Amniotic stem cell (primary cell): ENCODE measurements at places on chromosomes 12 and 14.

DNA sequence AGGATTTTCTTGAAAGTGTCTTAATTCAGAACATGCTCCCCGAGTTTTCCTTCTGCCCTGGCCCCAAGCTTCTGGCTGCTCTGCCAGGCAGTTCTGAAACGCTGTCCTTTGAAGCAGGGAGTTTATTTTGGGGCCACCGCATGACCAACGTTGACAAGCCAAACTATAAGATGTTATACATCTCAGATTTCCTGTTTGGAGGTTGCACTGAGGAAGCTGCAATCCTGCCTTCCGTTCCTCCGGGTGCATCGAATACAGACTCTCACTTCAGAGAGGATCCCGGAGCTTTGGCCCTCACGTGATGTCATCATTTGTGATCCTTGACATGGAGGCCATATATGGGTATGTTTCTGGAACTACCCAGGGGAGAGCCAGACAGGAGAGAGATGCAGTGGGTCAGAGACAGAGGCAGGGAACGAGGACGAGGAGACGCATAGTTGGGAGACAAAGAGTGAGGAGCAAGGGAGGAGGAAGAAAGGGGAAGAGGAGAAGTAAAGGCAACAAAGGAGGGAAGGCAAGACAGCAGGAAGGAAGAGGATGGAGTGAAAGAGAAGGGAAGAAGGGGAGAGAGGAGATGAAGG is at the start of gene ASB2:
Gene ASB2 (minus strand): TSS at position 94 of the 581 bp plus-strand sequence. CDS start 12,031 bp downstream, outside the sequence.
- no peak for DNase-seq

- DNase-seq = peak; percentile 16
Measured at GRCh38 chr12:110501399-110501751, 536 bp downstream of the VPS29 start.

GRCh38 chr12:42237052-42237852 is 796 bp downstream of the YAF2 start:
- peak; percentile 60 for DNase-seq

GRCh38 chr12:56454557-56454956 is at the start of gene MIP:
Gene MIP, minus strand, starts transcription at chr12:56454657. Its CDS starts 44 bp downstream, at chr12:56454613.
- DNase-seq = no peak

GRCh38 chr12:24605916-24606315 is 343.0 kb downstream of the BCAT1 start:
- no peak for DNase-seq

DNA sequence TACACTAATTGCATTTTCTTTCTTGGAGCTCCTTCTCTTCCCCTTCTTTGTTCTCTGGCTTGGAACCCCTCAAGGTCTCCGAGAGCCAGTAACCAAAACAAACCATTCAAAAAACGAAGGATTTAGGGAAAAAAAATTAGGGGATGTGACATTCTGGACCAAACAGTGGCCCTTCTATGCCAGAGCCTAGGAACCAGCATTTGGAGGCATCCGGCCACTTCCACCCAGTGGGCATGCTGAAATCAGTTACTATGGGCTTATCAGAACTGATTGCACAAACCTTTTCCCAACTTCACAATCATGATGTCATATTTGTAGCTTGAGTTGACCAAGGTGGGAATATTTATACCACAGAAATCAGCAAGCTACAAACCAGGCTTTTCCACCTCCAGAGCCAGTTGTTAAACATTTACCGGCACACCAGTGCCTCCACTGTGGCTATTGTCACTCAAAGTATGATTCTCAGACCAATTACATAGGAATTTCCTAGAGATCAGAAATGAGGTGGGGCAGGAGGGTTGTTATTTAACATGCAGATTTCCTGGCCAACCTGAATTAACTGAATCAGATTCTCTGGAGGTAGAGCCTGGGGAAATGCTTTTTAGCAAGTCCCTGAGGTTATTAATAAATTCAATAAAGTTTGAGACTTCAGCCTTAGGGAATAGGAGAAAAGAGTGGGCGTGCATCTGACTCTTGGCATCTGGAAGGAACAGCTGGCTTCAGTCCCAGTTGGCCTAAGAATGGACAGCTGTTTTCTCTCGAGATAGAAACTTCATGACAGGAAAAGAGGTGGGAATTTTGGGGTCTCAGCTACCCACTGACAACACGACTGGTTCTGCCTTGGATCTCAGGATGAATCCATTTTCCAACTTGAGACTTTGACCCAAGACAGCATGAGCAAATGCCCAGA is 273.9 kb downstream of the ZFP36L1 start:
- no peak for DNase-seq

GRCh38 chr14:74980731-74981461 is 21.8 kb upstream of the EIF2B2 start:
- no peak for DNase-seq

DNA sequence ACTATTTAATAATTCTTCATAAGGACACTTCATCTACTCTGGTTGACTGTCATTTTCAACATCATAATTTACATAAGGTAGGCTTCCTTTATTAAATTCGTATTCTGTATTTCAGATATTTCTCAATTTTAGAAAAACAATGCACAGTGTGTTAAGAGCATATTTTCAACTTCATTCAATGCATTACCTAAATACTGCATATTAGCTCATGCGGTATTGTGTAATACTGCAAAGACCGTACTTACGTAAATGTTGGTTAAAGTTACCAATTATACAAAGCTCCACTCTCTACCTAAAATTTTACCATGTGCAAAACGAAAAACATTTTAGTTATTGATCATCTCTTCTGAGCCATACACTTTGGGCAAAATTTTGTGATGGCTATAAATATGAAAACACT is 62.8 kb downstream of the EXOC5 start:
- no peak for DNase-seq

GRCh38 chr12:113880326-113880725 is 85.8 kb downstream of the RBM19 start:
- no peak for DNase-seq

DNA sequence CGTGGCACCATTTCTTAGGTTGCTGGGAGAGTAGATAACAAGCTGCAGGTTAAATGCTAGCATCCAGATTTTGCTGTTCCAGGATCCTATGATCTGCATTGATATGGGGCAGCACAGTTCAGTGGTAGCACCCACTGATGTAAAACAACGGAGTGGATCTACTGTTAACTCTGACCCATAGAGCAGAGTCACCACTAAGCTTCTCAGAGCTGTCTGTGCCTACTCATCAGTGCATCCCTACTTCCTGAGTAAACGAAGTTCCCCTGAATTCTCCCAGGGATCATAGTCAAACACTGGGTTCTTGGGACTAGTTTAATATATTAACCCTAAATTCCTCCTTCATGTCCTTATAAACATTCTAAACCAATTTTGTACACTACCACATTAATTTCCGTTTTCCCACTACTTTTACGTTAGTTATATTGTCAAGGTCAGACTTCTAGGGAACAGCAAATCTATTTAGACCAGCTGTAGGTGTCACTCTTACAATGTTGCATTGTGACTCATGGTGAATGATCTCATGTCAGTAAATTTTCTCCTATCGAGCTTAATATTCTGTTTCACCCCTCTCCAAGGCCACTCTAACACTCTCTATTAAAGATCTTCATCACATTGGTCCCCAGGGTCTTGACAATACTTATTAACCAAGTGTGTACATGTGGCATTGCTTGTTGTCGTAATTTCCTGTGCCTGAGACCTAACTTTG is 10.3 kb downstream of the RERGL start:
- no peak for DNase-seq

- DNase-seq = no peak
Measured at GRCh38 chr14:50371546-50371945, 25.1 kb downstream of the CDKL1 start.

DNA sequence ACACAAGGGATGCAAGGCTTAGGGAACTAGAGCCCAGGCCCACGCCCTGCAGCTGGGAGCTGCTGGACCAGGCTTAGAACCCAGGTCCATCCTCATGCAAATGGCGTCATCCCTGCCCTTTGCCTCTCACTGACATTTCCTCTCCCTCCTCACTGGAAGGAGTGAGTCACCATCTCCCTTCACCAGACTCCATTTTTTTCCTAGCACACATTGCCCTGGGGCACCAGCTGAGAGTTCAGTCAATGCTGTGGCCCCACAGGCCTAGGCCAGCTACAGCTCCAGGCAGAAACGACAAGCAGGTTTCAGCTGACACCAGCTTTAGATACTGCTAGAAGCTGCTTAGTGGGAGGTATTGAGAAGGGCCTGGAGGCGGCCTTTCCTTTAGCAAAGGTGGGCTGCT is 98.9 kb downstream of the RIMBP2 start:
- no peak for DNase-seq

GRCh38 chr12:76542908-76543307 is 16.7 kb downstream of the OSBPL8 start:
- DNase-seq = no peak

- DNase-seq = no peak
Measured at GRCh38 chr12:90745211-90745610, 209.8 kb downstream of the CCER1 start.

DNA sequence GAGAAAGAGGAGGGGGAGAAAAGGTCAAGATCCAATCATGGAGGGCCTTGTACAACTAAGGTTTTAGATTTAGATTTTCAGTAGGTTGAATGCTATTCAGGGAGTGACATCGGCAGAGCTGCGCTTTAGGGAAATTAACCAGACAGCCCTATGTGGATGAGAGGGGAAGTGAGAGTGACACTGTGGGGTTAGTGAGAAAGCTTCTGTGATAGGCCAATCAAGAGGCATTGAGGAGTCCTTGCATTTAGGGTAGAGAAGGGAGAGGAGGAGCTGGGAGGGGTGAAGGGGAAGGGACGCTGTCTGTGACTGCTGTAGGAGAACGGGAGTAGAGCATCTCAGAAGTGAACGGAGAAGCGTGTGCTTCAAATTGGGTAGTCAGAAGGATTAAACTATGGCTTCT is 3.4 kb downstream of the HSD17B6 start:
- no peak for DNase-seq

- no peak for DNase-seq
Measured at GRCh38 chr12:69102856-69103255, 136.5 kb upstream of the CPSF6 start.

- no peak for DNase-seq
Measured at GRCh38 chr12:1810201-1810930, 10.0 kb upstream of the LRTM2 start.

GRCh38 chr14:58104808-58105207 is 47.2 kb downstream of the ARMH4 start:
- no peak for DNase-seq

- DNase-seq = no peak
Measured at GRCh38 chr14:101907619-101908018, 56.8 kb upstream of the DYNC1H1 start.

DNA sequence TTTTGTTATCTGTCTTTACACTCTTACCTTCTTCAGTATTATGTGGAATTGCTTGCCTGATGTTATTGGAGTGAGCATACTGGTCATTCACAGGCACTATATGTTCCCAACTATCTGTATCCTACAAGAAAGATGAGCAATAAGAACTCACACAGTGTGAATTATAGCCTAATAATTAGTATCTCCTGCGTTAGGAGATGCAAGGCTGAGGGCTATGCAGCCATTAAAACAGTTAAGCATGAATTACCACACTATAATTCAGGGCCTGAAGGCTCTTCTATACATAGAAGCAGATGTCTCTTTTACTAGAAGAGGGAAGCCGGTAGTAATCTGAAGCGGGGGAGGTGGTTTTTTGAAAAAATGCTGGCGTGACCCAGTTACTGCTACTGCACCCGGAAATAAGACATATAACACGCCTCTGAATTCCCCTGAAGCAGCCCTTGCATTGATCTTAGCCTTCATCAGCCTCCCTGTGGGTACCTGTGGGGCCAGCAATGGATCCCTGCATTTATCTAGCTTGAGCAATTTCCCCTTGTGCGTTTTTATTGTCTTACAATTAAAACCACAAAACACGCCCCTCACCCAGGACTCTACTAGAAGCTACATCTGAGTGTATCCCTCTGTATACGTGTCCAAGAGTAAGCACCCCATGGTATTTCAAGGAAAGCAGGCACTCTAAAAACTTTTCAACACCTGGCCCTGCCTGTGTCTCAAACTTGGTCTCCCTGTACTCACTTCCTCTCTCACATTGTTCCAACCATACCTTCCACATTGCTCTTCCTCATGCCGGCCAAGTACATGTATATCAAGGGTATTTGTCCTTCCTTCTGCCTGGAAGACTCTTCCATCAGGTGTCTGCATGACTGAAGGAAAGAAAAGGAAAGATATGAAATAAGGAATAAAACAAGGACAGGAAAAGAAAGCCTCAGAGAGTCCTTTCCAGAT is 210.9 kb upstream of the ARID2 start:
- no peak for DNase-seq

DNA sequence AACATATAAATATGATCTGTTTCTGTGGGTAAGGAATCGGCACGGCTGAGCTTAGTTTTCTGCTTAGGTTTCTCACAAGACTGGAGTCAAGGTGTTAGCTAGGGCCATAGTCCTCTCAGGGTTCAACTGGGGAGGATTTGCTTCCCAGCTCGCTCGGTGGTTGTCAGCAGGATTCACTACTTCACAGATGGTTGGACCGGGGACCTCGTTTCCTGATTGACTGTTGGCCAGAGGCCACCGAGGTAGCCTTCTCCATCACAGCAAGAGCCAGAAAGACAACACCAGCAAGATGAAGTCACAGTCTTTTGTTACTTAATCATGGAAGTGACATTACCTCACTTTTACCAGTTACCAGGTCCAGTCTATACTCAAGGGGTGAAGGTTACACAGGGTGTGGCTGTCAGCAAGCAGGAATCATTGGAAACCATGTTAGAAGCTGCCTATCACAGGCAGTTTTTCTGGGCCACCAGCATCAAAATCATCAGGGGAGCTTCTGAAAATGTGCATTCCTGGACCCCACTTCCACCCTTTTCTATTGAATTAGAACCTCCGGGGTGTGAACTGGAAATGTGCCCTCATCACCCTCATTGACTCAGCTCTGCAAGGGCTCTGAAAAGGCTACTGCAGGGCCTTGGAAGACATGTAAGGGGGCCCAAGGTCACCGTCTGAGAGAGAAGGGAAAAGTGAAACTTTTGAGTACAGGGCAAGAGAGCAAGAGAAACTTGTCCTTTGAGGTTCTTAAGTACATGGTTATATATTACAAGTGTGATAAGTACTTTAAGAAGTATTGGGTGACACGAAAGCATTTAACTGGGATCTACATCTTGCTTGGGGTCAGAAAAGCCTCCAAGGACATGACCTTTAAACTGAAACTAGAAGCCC is 10.9 kb downstream of the COPS7A start:
- no peak for DNase-seq

DNA sequence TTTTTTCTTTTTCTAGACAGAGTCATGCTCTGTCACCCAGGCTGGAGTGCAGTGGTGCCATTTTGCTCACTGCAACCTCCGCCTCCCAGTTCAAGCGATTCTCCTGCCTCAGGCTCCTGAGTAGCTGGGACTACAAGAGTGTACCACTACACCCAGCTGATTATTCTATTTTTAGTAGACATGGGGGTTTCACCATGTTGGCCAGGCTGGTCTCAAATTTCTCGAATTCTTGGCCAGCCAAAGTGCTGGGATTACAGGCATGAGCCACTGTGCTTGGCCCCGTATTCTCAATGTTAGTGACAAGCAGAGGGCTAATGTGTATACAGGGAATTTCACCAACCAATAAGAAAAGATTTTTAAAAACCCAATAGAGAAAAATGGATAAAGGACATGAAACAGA is 8.4 kb downstream of the PLBD2 start:
- DNase-seq = no peak

- no peak for DNase-seq
Measured at GRCh38 chr12:91657032-91657431, 474.4 kb upstream of the DCN start.

- no peak for DNase-seq
Measured at GRCh38 chr14:96221841-96222240, 17.2 kb downstream of the BDKRB2 start.
